ENCODE measurements at places on chromosomes 12 and 14. TPM values are rescaled to one million over a fixed set of nuclear protein-coding genes. Genes with fewer than 3 reads are reported as not detected.

Gene ESRRB
- 0.08 TPM for total RNA-seq

Gene SPTSSA
- 22.1 TPM for total RNA-seq

Gene LRCOL1
- total RNA-seq, result not detected

Gene AKAP3
- total RNA-seq, result 1.8 TPM

Gene SMIM41
- not detected for total RNA-seq

Gene KRT6C
- total RNA-seq, result not detected

Gene IRAK3
- total RNA-seq, result 4.9 TPM

Gene CACNA1C
- total RNA-seq, result 11.1 TPM

Gene KRT8
- 194 TPM for total RNA-seq

Gene NFATC4
- 42.4 TPM for total RNA-seq

Gene OR4E2
- not detected for total RNA-seq

Gene EMP1
- 273 TPM for total RNA-seq

Gene PTCSC3
- total RNA-seq, result not detected

Gene VSX2
- not detected for total RNA-seq

Gene SPPL3
- total RNA-seq, result 55.4 TPM

Gene PRH2
- not detected for total RNA-seq

Gene PPFIBP1
- total RNA-seq, result 184 TPM

Gene SERPINA1
- not detected for total RNA-seq

Gene HPD
- total RNA-seq, result not detected
